ENCODE measurements at places on chromosomes 1 and 21.

- peak; percentile 58 for DNase-seq
Measured at GRCh38 chr21:44846485-44847260, 26.8 kb downstream of the PTTG1IP start.

DNA sequence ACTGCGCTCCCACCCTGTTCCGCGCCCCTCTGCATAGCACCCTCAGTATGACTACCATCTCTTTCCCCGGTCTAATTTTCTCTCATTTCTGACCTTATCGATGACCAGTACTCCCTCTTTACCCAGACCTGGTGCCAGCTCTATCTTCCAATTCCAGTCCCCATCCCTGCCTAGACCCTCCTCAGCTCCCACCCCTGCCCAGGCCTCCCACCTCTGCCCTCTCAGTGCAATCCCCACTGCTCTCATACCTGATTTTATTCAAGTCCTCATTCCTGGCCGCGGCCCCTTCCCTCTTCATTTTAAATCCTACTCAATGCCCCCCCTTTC is 1.3 kb downstream of the USP24 start:
- DNase-seq, result peak; percentile 37

- DNase-seq, result no peak
Measured at GRCh38 chr1:82168482-82168881, 367.7 kb downstream of the ADGRL2 start.

DNA sequence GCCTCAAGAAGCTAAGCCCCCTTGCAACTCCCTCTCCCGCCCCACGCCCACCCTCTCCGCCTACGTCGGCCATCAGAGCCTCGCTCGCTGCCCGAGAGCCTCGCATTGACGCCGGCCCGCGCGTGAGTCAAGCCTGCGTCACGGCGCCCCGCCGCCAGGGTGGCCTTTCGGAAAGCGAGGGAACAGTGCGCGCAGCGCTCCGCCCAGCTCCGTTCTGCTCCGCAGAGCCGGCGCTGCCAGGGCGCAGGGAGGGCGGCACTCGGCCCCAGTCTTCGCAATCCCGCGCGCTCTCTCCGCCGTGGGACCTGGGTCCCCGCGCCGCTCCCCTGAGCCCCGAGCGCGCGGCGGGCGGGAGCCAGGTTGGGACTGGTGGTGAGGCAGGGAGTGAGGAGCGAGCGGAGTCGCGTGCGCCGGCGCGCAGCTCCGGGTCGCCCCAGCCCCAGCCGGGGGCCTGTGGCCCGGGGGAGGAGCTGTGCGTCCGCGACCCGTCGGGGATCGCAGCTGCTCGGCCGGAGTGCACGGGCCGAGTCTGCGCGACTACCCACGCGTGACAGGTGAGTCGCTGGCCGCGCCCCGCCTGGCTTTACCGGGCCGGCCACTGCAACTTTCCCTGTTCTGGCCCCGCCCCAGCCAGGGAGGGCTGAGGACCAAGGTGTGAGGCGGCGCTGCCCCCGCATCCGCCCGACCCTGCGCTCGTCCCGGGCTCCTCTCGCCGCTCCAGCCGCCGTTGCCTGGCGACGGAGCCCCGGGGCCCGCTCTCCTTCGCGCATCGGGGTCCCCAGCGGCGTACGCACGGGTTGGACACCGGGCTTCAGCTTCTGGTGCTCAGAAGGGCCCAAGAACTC is at the start of gene SLC6A17:
Gene SLC6A17 (plus strand): TSS at position 165 of the 845 bp plus-strand sequence. CDS start 16,436 bp downstream, outside the sequence.
- peak; percentile 80 for DNase-seq

DNA sequence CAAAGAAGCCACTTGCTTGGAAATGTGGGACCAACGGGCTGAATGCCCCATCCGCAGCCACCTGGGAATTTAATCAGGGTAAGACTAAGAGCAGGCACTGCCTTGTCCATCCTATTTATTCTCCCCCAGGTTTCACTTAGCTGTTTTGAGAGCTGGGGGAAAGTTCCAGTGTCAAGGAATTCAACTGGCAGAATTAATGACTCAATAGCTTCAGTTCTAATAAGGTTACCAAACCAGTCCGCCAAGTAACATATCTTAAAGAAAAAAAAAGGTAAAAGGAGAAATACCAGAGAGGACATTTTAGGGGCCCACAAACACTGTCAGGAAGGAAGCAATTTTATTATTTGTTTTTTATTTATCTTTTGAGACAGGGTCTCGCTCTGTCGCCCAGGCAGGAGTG is 157.6 kb upstream of the SOD1 start:
- DNase-seq, result no peak

- DNase-seq, result no peak
Measured at GRCh38 chr21:31483146-31483545, 139.1 kb upstream of the TIAM1 start.

GRCh38 chr21:35940074-35940927 is 120.0 kb downstream of the SETD4 start:
- DNase-seq, result no peak

GRCh38 chr1:206680279-206680678 is 4.4 kb upstream of the MAPKAPK2 start:
- no peak for DNase-seq

GRCh38 chr1:210674151-210674550 is 345.4 kb downstream of the HHAT start:
- DNase-seq, result no peak

- no peak for DNase-seq
Measured at GRCh38 chr1:61085206-61085982, 3.0 kb downstream of the NFIA start.

DNA sequence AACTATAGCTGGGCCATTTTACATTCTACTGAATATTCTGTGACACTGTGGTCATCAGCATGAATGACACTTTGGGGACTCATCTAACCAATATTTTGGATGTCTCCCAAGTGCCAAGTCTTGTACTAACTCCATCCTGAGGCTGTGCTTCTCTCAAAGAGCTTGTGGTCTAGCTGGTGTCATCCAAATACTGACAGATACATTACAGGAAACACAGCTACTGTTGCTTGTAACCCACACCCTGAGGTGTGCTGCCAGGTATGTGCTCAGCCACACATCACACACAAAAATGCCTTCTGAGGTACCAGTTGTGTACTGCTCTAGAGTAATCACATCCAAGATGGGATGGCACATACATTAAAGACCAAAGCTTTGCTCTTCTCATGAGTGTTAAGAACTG is 81.6 kb downstream of the ST6GALNAC5 start:
- DNase-seq, result no peak

GRCh38 chr21:45011911-45012661 is 62.3 kb upstream of the ADARB1 start:
- no peak for DNase-seq

DNA sequence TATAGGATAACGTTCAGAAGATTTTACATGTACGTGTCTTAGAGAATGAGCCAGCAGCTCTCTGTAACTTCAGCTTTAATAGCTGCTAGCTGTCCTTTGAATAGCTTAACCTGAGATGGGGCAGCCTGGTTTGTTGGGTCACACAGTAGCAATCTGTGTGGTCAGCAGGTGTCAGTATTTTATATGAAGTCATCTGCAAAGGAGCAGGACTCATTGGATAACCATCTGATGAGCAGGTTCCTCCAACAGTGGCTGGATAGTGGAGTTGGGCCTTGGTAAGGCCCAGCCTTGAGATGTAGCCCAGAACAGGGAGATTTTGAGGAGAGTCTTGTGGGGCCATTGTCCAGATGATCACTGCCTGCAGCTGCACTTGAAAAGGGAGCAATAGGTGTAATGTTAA is 6.4 kb downstream of the GSTM5 start:
- no peak for DNase-seq

DNA sequence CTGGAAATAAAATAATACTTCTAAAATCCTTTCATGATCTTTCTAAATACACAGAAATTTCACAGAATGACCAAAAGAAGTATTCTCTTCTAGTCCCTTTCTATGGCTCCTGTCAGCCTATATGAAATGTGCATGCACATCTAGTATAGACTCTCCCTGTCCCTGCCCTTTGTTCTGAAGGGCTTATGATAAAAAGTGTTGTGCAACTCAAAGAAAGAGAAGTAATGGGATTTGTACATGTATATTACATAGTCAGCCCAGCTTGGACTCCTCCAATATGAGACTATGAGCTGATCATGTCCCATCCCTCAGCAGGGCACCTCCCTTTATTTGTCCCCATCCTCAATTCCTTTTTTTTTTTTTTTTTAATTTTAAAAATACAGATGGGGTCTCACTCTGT is 42.1 kb upstream of the LAX1 start:
- DNase-seq, result no peak

DNA sequence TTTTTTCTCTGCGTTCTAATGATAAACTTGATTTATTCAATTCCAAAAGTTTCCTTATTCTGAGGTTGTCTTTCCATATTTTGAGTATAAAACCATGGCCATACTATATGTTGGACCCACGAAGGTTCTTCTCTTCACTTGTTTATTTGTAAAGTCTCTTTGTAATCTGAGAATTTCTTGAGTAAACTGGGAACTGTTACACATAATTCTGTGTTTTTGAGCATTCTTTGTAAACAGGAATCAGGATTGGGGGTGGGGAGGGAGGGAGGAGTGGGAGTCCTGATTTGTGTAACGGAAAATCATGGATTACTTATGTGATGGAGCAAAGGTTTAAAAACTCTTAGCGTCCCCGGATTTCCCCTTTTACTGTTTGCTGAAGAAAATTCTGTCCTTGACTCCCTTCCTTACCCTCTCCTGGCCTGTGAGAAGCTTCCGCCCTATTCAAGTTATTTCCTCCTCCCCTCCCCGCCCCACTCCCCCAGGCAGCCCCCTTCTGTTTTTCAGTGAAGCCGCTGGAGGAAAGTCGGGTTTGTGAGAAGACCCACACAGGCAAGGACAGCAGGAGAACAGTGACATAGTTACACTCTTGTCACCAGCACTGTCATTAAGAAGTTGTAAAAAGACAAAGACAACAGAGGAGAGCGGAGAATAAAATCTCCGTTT is 6.4 kb upstream of the NBPF11 start:
- DNase-seq, result no peak

- no peak for DNase-seq
Measured at GRCh38 chr21:15138490-15138889, 73.7 kb upstream of the NRIP1 start.

DNA sequence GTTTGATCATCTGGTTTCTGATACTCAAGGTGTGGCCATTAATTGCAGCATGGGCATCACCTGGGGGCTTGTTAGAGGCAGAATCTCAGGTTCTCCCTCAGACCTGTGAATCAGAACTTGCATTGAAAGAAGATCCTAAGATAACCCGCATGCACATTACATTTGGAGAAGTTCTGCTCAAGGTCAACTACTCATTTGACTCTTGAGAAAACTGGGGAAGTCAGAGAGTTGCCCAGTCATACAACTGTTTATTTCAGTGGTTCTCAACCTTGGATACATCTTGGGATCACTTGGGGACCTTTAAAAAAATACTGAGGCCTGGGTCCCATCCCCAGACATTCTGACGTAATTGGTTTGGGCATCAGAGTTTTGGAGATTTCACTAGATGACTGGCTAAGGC is 30.5 kb downstream of the CAMTA1 start:
- DNase-seq, result no peak

GRCh38 chr1:216832192-216832591 is 109.0 kb upstream of the ESRRG start:
- no peak for DNase-seq

DNA sequence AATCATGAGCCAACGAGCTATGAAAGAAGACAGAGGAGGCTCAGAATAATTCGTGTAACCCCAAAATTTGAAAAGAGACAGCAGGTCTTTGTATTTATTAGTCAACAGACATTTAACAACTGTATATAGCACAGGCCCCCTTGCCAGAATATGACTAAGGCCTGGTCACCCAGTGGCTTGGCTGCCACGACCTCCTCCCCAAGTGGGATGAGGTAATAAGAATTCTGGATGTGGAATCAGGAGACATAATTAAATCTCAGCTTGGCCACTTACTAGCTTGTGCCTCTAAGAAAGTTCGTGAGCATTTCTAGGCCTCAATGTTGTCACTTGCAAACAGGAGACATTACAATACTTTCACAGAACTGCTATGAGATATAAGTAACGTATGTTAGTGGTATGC is 134.2 kb upstream of the TNFSF4 start:
- DNase-seq, result no peak

DNA sequence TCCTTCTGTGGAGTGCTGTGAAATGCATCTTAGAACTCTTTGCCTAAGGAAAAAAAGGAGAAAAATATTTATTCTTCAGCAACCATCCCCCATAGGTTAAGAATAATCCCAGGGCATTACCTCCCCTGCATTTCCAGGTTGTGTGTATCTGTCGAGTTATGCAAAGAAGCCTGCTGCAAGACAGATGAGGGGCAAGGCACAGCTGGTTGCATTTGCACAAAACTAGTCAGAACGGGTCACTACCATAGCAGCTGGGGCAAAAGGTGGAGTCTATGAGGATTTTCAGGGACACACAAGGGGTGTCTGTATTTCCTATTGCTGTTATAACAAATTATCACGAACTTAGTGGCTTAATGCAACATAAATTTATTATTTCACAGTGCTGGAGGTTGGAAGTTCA is 443.4 kb upstream of the C1orf87 start:
- no peak for DNase-seq

DNA sequence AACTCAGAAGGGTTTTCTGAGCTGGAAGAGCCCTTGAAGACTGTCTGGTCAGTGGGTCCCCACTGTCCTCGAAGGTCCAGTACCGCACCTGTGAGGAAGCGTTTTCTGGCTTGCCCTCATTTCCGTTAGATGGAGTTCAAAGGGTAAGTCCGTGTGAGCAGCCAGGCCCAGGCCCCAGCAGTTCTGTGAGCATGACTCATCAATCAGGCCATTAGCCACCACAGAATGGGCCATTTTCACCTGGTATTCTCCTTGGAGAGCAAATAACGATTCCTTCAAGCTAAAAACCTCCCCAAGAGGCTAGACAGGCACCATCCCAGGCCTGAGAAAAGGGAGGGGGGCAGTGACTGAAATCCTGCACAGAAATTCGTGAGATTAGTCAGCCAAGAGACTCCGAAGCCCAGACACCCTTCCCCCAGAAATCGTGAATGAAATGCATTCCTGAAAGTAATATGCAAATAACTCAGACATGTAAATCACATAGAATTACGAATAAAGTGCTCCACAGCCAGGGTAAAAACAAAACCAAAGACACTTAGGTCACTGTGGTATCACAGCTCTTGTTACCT is 66.0 kb downstream of the BCAR3 start:
- peak; percentile 78 for DNase-seq

GRCh38 chr21:42468491-42469131 is 27.4 kb downstream of the RSPH1 start:
- no peak for DNase-seq

DNA sequence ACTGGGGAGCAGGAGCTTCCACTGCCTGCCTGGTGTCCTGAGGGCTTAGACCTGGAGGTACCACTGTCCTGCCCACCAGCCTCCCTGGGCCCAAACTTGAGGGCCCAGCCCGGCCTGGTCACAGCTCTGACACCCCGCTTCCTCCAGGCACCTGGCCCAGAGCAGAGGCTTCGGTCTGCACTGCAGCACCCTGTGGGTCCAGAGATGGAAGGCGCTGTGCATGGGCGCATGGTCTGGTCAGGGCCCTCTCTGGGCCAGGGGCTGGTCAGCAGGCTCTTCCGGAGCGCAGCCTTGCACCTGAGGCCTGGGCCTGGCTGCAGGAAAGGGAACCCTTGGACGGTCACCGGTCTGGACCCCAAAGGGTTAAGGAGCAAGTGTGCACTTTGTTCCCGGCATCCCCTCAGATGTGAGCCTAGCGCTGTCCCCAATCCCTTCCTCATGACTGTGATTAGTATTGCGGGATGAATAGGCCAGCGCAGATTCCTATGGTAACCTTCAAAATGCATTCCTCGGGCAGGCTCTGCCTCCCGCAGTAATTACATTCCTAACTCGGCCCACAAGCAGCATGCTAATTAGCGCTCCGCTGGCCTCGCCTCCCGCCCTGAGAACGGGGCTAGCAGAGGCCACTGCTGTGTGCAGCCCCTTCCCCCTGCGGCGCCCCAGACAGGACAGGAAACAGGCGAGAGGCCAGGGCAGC is 36.3 kb downstream of the PRDM16 start:
- DNase-seq, result no peak

GRCh38 chr1:98330224-98330623 is 331.3 kb upstream of the SNX7 start:
- DNase-seq, result no peak
